Stimulated activated CD8-positive, alpha-beta memory T cell treated with anti-CD3 and anti-CD28 coated beads, Interleukin-2, amount 100 ng/mL, for 1 hour (primary cell): ENCODE measurements at places on chromosomes 4 and X.

- peak; percentile 0 for DNase-seq
These were observed 209.3 kb downstream of the GPC3 start for GRCh38 chrX:133776072-133776471.

DNA sequence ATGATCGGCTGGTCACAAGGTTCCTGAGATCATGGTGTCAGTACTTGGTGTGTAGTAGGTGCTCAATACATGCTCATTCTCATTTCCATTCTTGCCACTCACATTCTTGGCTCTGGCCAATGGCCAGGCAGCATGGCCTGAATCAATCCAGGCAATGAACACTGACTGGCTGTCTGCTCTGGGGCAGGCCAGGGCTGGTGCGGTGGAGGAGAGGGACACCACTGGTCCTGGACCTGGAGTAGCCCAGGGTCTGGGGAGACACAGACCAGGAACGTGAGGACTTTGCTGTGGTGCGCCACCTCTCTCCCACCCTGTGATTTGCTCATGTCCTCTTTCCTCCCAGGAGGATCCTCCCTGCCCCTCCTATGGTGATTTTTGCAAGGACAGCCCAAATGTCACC, 119.4 kb downstream of the PSAPL1 start:
- no peak for DNase-seq

- DNase-seq: no peak
These were observed 8.6 kb upstream of the ZXDA start for GRCh38 chrX:57918750-57919436.

DNA sequence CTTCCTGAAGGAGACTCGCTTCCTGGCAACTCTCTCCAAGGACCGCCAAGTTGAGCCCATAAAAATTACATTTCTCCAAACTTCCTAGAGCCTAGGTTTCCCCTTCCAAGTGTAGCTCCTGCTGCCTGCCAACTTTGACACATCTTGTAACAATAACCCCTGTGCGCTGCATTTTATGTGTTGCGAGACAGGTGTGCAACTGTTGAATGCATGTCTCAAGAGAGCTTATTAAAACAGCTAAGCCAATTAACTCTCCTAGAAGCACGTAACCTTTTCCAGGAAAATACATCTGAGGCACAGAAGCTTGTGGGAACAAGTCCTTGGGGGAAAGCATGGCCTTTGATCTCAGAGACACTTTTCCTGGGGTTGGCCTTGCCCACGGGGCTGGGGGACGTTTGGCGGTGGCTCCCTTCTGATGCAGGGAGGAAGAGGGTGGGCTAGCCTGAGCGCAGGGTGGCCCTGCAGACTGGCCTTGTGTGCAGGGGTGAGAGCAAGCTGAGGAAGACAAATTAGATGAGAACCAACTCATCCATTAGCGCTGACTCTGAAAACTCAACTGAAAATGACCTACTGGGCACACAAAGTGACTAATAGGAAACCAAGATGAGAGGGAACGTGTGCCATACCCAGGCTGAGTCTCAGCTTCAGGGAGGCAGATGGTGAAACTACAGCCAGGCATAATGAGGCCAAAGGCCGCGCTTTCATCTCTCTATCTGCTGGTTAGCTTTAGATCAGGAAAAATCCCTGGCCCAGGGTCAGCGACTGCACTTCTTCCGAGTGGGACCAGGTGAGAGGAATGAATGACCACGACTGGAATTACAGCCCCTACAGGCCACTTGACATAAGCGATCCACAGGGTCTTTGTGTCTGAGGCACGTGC, 75.3 kb downstream of the ENPP6 start:
- DNase-seq: no peak

GRCh38 chrX:42524379-42524778, 253.6 kb downstream of the PPP1R2C start:
- DNase-seq: no peak
